ENCODE measurements at places on chromosomes 4 and X. TPM values are rescaled to one million over a fixed set of nuclear protein-coding genes. Genes with fewer than 3 reads are reported as not detected.

The ALG13 gene
- total RNA-seq: 110 TPM

The MAGEC3 gene
- not detected for total RNA-seq

The AIMP1 gene
- total RNA-seq: 28.2 TPM

The MEPE gene
- not detected for total RNA-seq

The SLC9B1 gene
- total RNA-seq: 1.3 TPM

The SORBS2 gene
- total RNA-seq: 132 TPM

The PLXNB3 gene
- total RNA-seq: 13.4 TPM
